Uterus (tissue), 4 donors: ENCODE measurements at places on chromosomes 7 and 10.

- no peak for DNase-seq
Measured at GRCh38 chr7:35695987-35696386, 1.1 kb upstream of the HERPUD2 start.

DNA sequence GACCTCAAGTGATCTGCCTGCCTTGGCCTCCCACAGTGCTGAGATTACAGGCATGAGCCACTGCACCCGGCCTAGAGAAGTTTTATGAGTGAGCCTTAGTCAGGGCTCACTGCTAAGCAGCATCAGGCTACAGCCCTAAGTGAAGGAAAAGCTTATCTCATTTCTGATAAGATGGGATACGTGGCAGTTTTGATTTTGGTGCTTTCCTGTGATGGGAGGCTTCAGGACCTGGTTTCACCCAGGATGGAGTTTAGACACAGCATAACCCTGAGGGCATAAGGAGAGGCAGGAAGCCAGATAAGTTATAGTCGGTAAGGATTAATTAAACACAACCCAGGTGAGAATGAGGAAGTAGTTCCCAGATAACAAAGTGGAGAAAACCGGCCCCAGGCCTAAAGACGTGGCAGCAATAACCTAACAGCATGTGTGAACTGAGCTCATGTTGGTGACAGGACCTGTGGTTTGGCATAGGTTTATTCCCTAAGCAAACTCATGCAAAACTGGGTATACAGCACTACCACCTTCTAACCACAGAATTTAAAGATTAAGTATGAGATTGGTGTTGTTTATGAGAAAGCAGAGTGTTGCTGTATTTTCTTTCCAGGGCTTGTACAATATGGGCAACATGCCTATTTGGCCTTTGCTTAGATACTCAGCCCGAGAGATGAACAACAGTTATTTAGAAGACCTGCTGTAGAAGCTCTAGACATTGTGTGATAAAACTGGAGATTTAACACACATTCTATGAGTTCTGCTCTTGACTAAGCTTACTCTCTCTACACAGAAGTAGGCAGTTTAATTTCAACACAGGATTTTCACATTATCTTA is 119.4 kb downstream of the COL28A1 start:
- DNase-seq, result no peak

- DNase-seq, result no peak
Measured at GRCh38 chr10:131238669-131239280, 72.7 kb downstream of the TCERG1L start.

DNA sequence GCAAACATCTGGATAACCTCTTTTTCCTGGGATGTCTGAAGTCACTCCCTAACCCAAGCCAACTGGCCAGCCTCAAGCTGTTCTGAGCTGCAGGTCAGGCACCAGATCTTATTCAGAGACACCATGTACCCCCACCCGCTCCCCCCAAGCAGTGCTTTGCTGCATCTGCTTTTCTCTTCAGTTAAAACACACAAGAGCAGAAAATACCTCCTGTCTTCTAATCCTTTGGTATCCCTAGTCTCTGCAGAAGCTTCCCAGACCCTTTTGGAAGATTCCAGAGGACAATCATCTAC is 3.0 kb downstream of the ZNF488 start:
- DNase-seq, result no peak

GRCh38 chr7:137590071-137590755 is 246.7 kb upstream of the PTN start:
- DNase-seq, result no peak
